Epithelial cell of alveolus of lung (primary cell): ENCODE measurements at places on chromosomes 7 and 10. TPM values are rescaled to one million over a fixed set of nuclear protein-coding genes. Genes with fewer than 3 reads are reported as not detected.

The FRMPD2 gene
- 0.13 TPM in 1 of 2 replicates, not detected in the other for total RNA-seq

The GFRA1 gene
- 3.9 and 5.2 TPM in 2 replicates for total RNA-seq

The AUTS2 gene
- 5.4 and 9.1 TPM in 2 replicates for total RNA-seq

The SPDYE11 gene
- not detected in 2 replicates for total RNA-seq
